CD4-positive, alpha-beta memory T cell (primary cell): ENCODE measurements at places on chromosomes 3 and 15. TPM values are rescaled to one million over a fixed set of nuclear protein-coding genes. Genes with fewer than 3 reads are reported as not detected.

The ACOX2 gene
- not detected for total RNA-seq

The CCRL2 gene
- total RNA-seq, result 0.58 TPM

The SLC15A2 gene
- 4.3 TPM for total RNA-seq

The MEX3B gene
- 1.6 TPM for total RNA-seq

The CCR3 gene
- 0.29 TPM for total RNA-seq

The BNC1 gene
- not detected for total RNA-seq

The KCNMB2 gene
- not detected for total RNA-seq

The GJD2 gene
- total RNA-seq, result not detected

The PLSCR4 gene
- not detected for total RNA-seq

The SUSD5 gene
- total RNA-seq, result not detected

The PEX11A gene
- total RNA-seq, result 2.9 TPM

The IGF1R gene
- 47.2 TPM for total RNA-seq

- DNase-seq, result no peak
These were observed 133.2 kb downstream of the ALDH1A2 start for GRCh38 chr15:57932348-57932747.

GRCh38 chr15:57555270-57555669 lies 36.4 kb upstream of the MYZAP start:
- DNase-seq, result no peak

GRCh38 chr15:75646112-75646943 lies 1.4 kb upstream of the SNX33 start:
- no peak for DNase-seq

- no peak for DNase-seq
These were observed 88.7 kb downstream of the CACNA2D3 start for GRCh38 chr3:54211097-54211496.

DNA sequence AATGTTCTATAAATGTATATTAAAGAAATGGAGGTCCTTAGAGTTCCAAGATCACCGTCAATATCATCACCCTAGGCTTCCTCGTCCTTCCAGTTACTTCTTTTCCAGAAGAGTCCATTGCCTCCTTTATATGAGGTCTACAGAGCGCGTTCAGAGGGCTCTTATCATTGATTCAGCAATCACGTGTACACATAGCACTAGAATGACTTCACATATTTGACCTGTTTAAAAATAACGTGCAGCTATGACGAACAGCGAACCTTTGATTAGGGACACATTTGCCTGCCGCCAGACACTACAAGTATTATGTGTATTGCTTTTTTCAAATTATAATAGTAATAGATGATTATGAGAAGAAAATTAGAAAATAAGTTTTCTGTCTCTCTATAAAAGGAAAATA lies 26.0 kb downstream of the IGF1R start:
- DNase-seq, result no peak

- no peak for DNase-seq
These were observed 80.1 kb downstream of the RSL24D1 start for GRCh38 chr15:55116636-55117035.

- no peak for DNase-seq
These were observed 248.0 kb upstream of the ARRDC4 start for GRCh38 chr15:97712530-97712929.

GRCh38 chr3:67713764-67714469 lies 59.5 kb upstream of the SUCLG2 start:
- no peak for DNase-seq

GRCh38 chr3:69252631-69253030 lies 130.2 kb upstream of the LMOD3 start:
- DNase-seq, result no peak

DNA sequence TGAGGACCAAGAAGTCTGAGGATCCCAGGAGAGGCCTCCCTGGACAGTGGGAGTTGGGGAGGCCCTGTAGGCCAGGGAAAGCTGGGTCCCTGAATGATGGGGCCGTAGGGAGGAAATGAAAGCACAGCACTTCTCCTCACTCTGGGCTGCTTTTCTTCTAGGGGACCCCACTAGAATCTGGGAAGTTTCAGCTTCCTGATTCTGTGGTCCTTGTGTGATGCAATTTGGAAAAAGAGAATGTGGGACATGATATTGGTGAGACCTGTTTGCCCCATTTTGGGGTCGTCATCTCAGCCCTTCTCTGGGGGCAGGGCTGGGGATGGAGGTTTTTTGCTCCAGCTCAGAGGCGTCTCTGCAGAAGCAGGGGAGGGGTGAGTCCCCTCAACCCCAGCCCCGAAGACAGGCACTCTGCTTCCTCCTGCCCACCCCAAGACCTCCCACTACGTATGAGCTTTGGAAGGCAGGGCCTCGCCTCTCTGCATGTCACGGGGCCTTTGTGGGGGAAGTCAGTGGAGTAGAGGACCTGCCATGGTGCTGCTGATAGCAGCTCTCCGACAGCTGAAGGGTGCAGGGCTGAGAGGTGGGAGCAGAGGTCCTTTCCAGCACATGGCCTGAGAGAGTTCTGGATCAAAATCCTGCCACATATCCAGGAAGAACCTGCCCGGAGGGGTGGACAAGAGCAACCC lies 1.5 kb upstream of the SNX22 start:
- DNase-seq, result no peak

DNA sequence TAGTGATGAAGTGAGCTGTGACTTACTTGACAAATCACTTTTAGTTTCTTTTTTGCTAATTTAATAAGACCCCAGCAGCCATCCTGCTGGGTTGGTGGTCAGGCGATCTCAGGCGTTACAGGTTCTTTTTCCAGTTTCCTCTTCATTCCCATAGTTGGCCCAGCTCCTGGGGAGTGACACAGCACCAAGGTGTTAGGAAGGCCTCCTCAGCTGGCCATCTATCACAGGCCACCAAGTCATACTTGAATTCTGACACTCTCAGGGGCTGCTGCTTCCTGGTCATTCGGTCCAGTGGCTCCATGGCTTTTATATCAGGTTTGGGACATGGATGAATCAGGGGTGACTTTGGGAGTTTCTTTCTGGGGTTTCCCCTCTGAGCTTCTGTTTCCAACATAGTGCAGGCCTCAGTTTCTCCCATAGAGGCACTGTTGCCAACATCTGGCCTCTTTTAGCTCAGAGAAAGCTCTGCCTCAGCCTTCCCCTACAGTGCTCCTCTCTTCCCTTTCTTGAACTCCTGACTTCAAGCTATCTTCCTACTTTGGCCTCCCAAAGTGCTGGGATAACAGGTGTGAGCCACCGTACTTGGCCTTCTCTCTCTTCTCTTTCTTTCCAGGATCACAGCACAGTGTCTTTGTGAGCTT lies 211.8 kb downstream of the NR2F2 start:
- DNase-seq, result no peak

DNA sequence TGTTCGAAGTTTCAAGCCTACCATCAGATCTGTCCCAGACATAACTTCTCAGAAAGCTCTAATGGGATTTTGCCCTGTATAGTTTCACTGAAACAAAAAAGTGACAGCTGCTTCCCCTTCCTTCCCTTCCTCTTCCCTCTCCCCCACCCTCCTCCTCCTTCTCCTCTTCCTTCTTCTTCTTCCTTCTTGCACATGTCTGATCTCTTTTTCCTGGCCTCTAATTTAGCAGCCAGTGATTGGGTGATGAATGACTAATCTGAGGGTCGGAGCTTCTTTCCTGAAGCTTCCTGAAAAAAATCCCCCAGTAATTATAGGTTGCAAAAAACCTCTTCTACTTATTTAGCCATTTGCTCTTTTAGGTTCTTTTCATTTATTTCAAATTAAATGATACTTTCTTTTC lies 168.7 kb downstream of the POTEB3 start:
- no peak for DNase-seq

- DNase-seq, result no peak
These were observed 1.3 kb downstream of the RBPMS2 start for GRCh38 chr15:64774037-64774628.

DNA sequence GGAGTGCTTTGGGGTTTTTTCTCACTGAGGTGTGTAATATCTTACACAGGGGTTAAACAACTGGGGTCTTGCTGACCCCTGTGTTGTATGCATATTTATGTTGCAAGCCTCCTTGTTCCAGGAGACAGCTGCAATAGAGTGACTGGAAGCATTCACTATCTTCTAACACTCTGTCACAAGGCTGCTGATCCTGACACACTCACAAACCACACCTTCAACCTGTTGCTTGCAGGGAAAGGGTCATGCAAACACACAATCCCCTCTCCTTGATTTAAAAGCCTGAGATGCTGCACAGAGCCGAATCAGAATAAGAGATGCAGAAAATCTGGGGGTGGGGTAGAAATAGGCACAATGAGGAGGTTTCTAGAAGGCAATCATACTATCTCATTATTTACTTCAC lies 197.3 kb downstream of the CADPS start:
- no peak for DNase-seq

DNA sequence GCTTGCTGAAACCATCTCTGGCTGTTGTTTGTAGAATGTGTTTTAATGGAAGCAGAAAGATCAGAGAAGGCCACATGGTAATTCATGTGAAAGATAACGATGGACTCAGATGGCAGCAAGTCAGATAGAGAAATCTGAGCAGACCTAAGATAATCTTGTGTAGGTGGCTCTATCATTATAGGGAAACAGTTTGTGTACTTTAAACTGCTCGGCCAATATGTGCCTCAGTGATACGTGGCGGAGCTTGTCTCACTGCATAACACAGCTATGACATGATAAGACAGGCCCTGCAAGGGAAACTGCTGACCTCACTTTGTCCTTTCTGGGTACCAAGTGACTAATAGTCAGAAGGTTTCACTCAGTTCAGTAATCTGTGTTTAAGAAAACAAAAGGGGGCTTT lies 51.0 kb downstream of the MME start:
- no peak for DNase-seq

DNA sequence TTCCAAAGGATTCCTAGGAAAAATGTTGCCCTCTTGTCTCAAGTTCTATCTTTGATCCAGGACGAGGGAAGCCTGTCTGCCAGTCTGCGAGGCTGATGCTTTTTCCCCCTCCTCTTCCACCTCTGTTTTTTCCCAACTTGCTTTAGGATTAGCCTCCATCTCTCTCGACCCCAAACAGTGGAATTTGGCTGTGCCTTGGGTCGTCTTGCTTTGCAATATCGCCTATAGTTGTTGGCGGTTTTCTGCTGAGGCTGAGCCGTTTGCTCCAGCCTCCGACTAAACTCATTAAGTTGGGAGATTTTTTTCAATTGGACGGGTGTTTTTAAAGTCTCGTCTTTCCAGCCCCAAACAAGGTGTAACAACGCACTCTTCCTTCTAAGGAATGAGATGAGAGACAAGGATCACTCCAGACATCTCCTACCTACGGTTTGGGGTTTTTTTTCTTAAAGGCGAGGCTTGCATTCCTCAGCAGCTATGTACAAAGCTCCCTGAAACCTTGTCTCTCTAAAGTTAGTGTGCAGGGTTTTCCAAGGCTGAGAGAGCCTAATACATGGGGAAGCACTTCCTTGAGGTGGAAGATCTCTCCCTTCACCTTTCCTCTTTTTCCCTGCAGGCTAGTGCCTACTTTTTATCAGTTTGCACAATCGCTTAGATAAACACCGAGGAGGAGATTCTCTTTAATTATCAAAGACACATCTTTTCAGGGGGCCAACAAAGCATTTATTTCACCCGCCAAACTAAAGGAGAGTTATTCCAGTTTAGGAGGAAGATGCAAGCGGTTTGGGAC lies 4.8 kb upstream of the NR2F2 start:
- no peak for DNase-seq

- DNase-seq, result no peak
These were observed 19.2 kb upstream of the SMAD6 start for GRCh38 chr15:66682865-66683264.

GRCh38 chr15:63908991-63909390 lies 75.2 kb upstream of the HERC1 start:
- no peak for DNase-seq

DNA sequence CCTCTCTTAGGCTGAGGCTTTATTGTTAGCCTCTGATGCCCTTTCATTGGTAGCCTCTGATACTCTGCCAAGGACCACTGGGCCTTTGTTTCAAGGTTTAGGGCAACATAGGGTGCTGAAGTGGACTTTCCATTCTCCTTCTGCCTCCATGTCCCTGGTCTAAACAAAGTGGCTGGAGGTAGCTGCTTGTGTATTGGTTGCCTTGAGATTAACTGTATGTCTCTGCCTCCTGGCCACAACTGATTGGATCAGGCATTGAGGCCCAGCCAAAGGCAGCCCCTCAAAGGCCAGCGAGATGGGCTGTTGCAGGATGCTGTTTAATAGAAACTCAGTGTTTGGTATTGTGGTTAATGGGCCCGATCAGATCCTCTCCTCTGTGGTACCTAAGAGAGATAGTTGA lies 77.9 kb upstream of the PRR23C start:
- DNase-seq, result no peak

GRCh38 chr3:14461748-14462324 lies 59.4 kb downstream of the SLC6A6 start:
- DNase-seq, result peak; percentile 32

DNA sequence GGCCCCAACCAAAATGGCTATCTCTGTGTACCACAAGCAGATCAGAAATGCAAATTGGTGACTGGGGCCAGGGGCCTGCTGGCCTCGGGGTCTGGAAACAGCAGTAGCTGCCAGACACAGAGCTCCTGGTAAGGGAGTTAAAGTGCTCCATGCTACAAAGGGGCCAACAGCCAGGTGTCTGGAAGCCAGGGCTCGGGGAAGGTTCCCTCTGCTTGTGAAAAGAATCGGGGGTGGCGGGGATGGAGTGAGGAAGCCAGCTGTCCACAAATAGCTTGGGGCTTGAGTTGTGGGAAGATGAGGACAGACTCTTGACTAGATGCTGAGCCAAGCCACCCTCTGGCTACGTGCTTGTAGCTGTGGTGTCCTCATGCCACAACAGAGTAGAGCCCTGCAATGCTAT lies 39.3 kb downstream of the CHRD start:
- DNase-seq, result no peak

DNA sequence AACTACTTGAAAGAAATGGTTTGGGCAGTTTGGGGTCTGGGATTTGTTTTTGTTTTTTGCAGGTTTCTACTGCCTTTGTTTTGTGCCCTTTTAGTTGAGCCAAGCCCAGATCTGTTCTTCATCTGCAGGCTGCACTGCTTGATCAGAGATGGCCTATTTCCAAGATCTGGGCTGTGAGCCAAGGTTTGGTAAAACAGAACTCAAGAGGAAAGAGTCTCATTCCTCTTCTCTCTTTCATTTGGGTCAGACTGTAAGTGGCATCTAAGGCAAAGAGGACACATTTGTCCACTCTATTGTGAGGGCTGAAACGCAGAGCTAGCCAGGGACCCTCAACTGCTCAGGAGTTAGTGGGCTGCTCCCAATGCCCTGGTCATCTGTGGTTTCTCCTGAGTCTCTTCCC lies 104.4 kb upstream of the UBE3A start:
- DNase-seq, result no peak

GRCh38 chr3:59800481-59800880 lies 750.7 kb upstream of the CFAP20DC start:
- no peak for DNase-seq
